Fibroblast of lung (primary cell): ENCODE measurements at places on chromosomes 13 and 19. TPM values are rescaled to one million over a fixed set of nuclear protein-coding genes. Genes with fewer than 3 reads are reported as not detected.

The TGFBR3L gene
- 1.0 and 1.3 TPM in 2 replicates for total RNA-seq

The FUT6 gene
- total RNA-seq: not detected in 2 replicates

The SSC5D gene
- 19.3 and 19.7 TPM in 2 replicates for total RNA-seq

The PLA2G4C gene
- 31.9 and 39.3 TPM in 2 replicates for total RNA-seq

The FUT1 gene
- under 0.01 and 0.17 TPM in 2 replicates for total RNA-seq

The ZNF578 gene
- total RNA-seq: 5.1 and 9.6 TPM in 2 replicates

The UPK1A gene
- total RNA-seq: not detected in 2 replicates

The ZNF230 gene
- total RNA-seq: 4.0 and 4.6 TPM in 2 replicates

The ARHGEF7 gene
- 33.6 and 42.8 TPM in 2 replicates for total RNA-seq

The FAM216B gene
- under 0.01 and 0.26 TPM in 2 replicates for total RNA-seq
